ENCODE measurements at places on chromosomes 6 and 20. TPM values are rescaled to one million over a fixed set of nuclear protein-coding genes. Genes with fewer than 3 reads are reported as not detected.

The BIRC7 gene
- not detected for polyA plus RNA-seq

The FAM229B gene
- polyA plus RNA-seq: 140 TPM

The GMPR gene
- 1.6 TPM for polyA plus RNA-seq

The ESR1 gene
- polyA plus RNA-seq: 0.14 TPM

The HMGN3 gene
- 121 TPM for polyA plus RNA-seq

The ADGRG6 gene
- polyA plus RNA-seq: 0.37 TPM

The DHX35 gene
- 24.9 TPM for polyA plus RNA-seq

The CYP39A1 gene
- 2.0 TPM for polyA plus RNA-seq

The KHDRBS2 gene
- 28.5 TPM for polyA plus RNA-seq

The RIPOR2 gene
- polyA plus RNA-seq: 83.8 TPM

The RPS6KA2 gene
- polyA plus RNA-seq: 34.3 TPM

The SNRNP48 gene
- polyA plus RNA-seq: 19.4 TPM

The NCOA6 gene
- 13.0 TPM for polyA plus RNA-seq

The PSMG4 gene
- 52.0 TPM for polyA plus RNA-seq

The LY6G5C gene
- polyA plus RNA-seq: 13.4 TPM

The LY6G6F gene
- not detected for polyA plus RNA-seq

The C6orf15 gene
- polyA plus RNA-seq: not detected

The TULP4 gene
- polyA plus RNA-seq: 30.6 TPM

The OR2B6 gene
- polyA plus RNA-seq: not detected

The ACSS1 gene
- polyA plus RNA-seq: 0.14 TPM

The CDSN gene
- polyA plus RNA-seq: not detected

The LIME1 gene
- 83.6 TPM for polyA plus RNA-seq

The MAP1LC3A gene
- 58.3 TPM for polyA plus RNA-seq

The COMMD7 gene
- 49.7 TPM for polyA plus RNA-seq

The SCGN gene
- polyA plus RNA-seq: 283 TPM

The MYH7B gene
- polyA plus RNA-seq: 0.18 TPM

The NKAPL gene
- polyA plus RNA-seq: not detected

The RIPPLY2 gene
- 5.0 TPM for polyA plus RNA-seq

The PCED1A gene
- 132 TPM for polyA plus RNA-seq

The RBPJL gene
- polyA plus RNA-seq: not detected

The KIAA0408 gene
- polyA plus RNA-seq: 109 TPM

The ZBTB46 gene
- polyA plus RNA-seq: 15.0 TPM

The ZNF341 gene
- 2.6 TPM for polyA plus RNA-seq

The MUC22 gene
- not detected for polyA plus RNA-seq

The TGM3 gene
- 0.10 TPM for polyA plus RNA-seq

The FOXS1 gene
- polyA plus RNA-seq: not detected

The HRH3 gene
- 2.8 TPM for polyA plus RNA-seq

The HCRTR2 gene
- polyA plus RNA-seq: 7.5 TPM

The BPIFB4 gene
- polyA plus RNA-seq: not detected

The CGAS gene
- 0.10 TPM for polyA plus RNA-seq

The BMP7 gene
- polyA plus RNA-seq: 3.6 TPM

The GPR63 gene
- polyA plus RNA-seq: 1.2 TPM

The ARG1 gene
- not detected for polyA plus RNA-seq

The MTHFD1L gene
- 6.3 TPM for polyA plus RNA-seq

The DPPA5 gene
- not detected for polyA plus RNA-seq

The FABP7 gene
- polyA plus RNA-seq: 27.7 TPM

The RBCK1 gene
- polyA plus RNA-seq: 38.4 TPM

The DOK5 gene
- polyA plus RNA-seq: 5.6 TPM

The KCNK5 gene
- polyA plus RNA-seq: not detected

The NOX3 gene
- polyA plus RNA-seq: 0.11 TPM

The CLPSL2 gene
- polyA plus RNA-seq: not detected

The C20orf144 gene
- not detected for polyA plus RNA-seq

The FAM209A gene
- polyA plus RNA-seq: not detected

Data from neural cell (in vitro differentiated cells).